ENCODE measurements at places on chromosomes 16 and 17. TPM values are rescaled to one million over a fixed set of nuclear protein-coding genes. Genes with fewer than 3 reads are reported as not detected.

- DNase-seq = no peak
Observed at GRCh38 chr17:57737450-57737849, 7.6 kb downstream of the CCDC182 start.

GRCh38 chr17:73427198-73427597 lies 115.4 kb upstream of the CDC42EP4 start:
- DNase-seq = no peak

DNA sequence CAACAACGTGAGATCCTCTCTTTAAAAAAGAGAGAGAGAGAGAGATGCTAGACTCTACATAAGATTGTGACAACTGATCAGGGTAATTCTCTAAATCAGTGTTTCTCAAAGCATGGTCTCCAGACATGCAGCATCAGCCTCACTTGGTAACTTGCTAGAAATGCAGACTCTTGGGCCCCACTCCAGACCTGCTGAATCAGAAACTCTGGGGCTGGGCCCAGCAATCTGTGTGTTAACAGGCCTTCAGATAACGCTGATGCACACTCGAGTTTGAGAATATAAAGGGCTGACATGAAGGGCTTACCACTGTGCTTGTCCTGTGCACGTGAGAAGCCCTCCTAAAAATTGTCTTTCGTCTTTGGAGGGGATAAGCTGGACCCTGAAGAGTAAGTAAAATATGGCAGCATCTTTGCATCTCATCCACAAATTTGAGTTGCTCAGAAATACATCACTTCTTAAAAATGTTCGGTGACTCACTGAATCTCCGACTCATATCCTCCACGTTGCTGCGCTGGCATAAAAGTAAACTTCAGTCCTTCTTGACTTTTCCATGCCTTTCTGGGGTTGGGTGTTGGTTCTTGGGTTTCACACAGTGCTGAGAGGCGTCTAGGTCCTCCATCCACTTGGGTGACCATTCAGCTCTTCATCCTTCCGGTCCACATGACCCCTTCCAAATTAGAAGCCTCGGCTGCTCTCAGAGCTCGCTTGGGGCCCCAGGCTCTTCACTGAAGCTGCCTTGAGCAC lies 26.1 kb upstream of the KDM8 start:
- no peak for DNase-seq

Gene STX4
- 108 TPM for total RNA-seq

GRCh38 chr16:28171816-28172215 lies 39.9 kb downstream of the XPO6 start:
- no peak for DNase-seq

Gene TEX14
- 1.2 TPM for total RNA-seq

GRCh38 chr17:61567045-61567802 lies 23.8 kb downstream of the NACA2 start:
- no peak for DNase-seq

- no peak for DNase-seq
Observed at GRCh38 chr16:54974367-54974766, 43.7 kb downstream of the IRX5 start.

Gene SPHK1
- total RNA-seq = 0.70 TPM
